ENCODE measurements at places on chromosomes 16 and 17.
A peak's percentile ranks its signal among the peaks of the same experiment; 100 is the strongest.

- no peak for DNase-seq
Observed at GRCh38 chr16:58013201-58013956, 12.2 kb downstream of the USB1 start.

DNA sequence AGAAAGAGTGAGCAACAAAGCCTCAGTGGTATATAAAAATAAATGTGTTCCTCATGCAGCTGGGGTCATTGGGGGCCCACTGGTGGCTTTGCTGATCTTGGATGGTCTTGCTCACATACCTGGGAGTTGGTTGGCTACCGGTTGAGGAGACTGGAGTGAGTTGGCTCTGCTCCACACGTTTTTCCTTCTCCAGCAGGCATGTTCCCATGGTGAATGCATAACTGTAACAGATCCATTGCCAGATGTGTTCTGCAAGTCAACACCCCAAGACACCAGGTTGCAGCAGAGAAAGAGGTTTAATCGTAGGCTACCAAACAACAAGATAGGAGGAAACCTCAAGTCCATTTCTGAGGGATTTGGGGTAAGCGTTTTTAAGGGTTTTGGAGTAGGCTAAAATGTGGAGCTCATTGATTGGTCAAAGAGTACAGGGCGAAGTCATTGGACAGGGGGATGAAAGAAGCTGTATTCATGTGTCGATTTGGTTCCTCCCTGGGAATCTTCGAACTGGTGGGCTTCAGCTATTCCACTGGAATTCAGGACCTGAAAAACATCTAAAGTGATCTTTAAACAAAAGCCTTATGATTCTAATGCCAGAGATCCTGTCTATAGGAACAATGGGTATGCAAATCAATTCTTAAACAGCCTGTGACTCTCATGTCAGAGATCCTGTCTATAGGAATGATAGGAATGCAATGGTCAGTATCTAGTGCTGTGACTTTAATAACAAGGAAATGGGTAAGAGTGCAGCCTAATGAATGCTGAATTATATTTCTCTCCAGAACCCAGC, 467.5 kb upstream of the C16orf82 start:
- DNase-seq: no peak

DNA sequence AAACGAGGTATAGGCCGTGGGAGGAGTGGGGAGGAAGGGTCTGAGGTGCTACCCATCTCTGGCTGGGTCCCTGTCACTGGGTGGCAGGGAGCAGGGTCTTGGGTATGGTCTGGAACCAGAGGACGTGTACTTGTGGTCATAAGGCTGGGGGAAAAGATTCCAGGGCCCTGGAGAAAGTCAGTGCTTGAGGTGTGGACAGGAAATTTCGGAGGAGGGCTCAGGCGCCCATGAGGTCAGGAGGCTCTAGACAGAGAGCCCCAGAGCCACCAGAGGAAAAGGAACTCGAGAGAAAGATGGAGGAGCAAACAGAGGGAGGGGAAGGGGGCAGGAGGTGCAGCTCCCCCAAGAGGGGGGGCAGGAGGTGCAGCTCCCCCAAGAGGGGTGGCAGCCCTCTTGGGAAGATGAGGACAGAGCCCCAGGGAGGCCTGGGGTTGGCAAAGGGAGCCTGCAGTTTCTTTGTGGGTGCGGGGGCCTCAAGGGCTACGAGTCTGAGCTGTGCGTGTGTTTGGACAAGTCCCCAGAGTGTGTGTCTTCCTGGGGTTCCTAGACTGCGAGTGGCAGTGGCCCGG, 683 bp upstream of the SLC7A6 start:
- no peak for DNase-seq

DNA sequence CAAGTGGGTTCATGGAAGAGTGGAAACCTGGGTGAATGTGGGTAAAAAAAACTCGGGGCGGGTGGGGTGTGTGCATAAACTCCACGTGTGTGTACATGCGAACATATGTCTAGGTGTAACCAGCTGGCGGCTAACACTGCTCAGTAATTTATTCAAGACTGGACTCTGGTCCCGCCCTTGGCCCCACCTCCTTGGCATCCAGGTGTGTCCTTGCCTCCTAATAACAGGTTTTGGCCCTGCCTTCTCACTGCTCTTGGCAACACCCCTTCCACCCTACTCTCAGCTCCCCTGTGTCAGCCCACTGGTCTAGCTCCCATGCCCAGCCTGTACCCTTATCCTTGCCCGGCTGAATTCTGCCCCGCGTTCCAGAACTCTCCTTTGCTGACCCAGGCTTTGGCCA, 8.3 kb downstream of the FLII start:
- no peak for DNase-seq

GRCh38 chr17:73323409-73324159, 11.8 kb upstream of the CDC42EP4 start:
- DNase-seq: no peak

GRCh38 chr17:51601622-51602261, 341.4 kb downstream of the UTP18 start:
- no peak for DNase-seq

GRCh38 chr17:61444831-61445230, 7.4 kb upstream of the TBX4 start:
- DNase-seq: no peak

GRCh38 chr17:78224231-78225087, 7.0 kb upstream of the TMEM235 start:
- no peak for DNase-seq

DNA sequence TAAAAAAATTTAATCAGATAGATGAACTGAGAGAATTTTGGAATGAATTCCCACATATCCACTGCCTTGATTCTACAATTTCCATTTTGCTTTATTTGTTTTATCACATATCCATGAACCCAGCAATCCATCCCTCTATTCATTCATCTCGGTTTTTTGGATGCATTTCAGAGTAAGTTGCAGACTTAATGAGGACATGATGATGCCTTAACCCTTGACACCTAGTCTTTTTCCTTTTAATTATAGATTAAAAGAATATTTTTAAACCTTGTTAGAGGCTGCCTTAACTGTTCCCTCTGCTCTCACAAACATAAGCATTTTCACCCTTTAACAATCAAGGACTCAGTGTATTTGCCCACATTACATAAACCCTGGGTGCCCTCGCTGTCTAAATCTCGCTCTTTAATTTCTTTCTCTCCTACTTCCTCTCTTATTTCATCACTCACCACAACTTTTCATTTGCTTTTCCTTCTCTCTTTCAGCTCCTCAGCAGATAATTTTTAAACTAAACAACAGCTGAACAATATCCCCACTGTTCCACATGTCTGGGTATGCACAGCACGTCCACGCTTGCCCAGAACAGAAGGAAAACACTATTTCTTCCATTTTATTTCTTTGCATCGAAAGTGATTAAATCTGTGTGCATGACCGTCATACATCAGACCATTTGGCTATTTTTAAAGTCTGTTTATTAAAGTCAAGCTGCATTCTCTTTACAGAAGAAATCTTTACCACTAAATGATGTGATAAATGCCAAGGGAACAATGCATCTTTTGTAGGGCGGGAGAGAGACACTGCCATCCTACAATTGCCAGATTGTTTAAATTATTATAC, 39.9 kb downstream of the IQCK start:
- no peak for DNase-seq

- no peak for DNase-seq
Observed at GRCh38 chr17:7213895-7214299, 5.7 kb downstream of the DLG4 start.

DNA sequence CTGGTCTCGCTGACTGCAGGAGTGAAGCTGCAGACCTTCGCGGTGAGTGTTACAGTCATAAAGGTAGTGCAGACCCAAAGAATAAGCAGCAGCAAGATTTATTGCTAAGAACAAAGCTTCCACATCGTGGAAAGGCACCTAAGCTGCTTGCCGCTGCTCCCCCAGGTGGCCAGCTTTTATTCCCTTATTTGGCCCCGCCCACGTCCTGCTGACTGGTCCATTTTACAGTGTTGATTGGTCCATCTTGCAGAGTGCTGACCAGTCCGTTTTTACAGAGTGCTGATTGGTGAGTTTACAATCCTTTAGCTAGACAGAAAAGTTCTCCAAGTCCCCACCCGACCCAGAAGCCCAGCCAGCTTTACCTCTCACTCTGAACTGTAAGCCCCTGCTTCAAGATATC, 227.8 kb downstream of the ABCC12 start:
- no peak for DNase-seq

- no peak for DNase-seq
Observed at GRCh38 chr17:77501101-77501566, 360.4 kb downstream of the SEC14L1 start.

DNA sequence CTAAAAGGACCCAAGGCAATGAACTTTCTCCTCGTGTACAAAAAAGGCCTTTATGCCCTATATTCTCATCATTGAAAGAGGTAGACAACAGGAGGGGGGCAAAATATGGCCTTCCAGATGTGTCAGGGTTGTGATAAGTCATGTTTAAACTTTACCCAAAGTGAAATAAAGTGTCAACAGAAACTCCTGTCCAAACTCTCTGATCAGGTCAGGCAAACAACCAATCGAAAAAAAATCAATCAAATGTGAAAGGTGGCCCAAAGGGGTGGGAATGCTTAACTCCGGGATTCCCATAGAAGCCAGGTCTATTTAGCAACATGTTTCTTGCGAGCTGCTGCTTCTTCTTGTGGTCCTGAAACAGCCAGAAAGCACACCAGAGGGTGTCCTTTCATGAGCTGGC, 49.5 kb upstream of the SOX9 start:
- no peak for DNase-seq

GRCh38 chr17:78557598-78558039, 19.6 kb downstream of the DNAH17 start:
- DNase-seq: no peak

DNA sequence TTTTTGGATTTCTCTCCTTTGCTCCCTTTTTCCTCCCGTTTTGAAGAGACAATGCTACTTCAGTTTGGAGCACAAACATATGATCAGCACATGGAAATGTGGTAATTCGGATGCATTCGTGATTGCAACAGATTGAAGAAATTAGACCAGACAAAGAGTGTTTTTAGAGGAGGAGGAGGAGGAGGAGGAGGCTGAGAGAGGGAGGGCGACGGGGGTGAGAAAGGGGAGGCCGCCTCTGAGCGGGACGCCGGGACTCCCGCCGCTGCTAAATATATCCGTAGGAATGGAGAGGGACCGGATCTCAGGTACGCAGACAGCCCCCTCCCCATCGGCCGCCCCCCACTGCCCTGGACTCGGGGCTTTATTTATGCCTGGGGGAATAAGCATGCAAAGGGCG, 179.3 kb downstream of the SEC14L1 start:
- DNase-seq: no peak

- DNase-seq: no peak
Observed at GRCh38 chr16:85515830-85516397, 97.2 kb upstream of the GSE1 start.

- no peak for DNase-seq
Observed at GRCh38 chr16:20510323-20510722, 59.0 kb downstream of the ACSM2A start.

DNA sequence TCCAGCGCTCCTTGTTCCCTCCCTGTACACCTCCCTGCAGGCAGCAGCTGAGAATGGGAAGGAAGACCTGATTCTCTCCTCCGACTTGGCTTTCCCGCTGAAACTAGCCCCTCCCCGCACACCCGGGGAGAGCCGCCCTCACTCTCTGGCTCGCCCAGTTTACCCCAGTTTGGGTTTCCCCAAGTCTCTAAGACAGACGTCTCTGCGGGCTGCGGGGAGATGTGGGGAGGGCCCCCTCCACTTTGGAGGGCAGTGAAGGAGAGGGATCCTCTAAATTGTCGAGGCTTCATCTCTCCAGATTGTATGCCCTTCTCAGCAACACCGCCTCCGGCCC, 797 bp downstream of the GRB7 start:
- peak; percentile 8 for DNase-seq

- DNase-seq: no peak
Observed at GRCh38 chr17:48162946-48163506, 55.5 kb downstream of the SNX11 start.

- no peak for DNase-seq
Observed at GRCh38 chr17:7560172-7561027, 1.3 kb upstream of the SENP3 start.

Measured in stimulated activated CD8-positive, alpha-beta memory T cell treated with anti-CD3 and anti-CD28 coated beads, Interleukin-12 subunit alpha, Interleukin-12 subunit beta, amount 100 ng/mL, for 4 hours (primary cell).